ENCODE measurements at places on chromosomes 1 and 21.

DNA sequence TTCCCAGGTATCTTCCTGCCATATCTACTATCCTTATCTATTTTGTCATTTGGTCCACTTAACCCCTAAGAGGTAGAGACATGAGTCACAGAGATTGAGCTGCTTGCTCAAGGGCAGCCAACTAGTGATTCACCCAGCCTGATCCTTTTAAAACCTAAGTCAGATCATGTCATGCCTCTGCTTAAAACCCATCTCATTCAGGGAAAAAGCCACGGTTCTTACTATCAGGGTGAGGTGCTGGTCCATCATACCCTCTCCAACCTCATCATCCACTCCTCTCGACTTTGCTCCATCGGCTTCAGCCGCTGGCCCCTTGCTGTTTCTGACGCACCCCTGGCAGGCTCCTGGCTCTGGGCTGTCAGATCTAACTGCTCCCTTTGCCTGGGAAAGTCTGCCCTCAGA, 14.4 kb upstream of the PPP1R15B start:
- DNase-seq: no peak

DNA sequence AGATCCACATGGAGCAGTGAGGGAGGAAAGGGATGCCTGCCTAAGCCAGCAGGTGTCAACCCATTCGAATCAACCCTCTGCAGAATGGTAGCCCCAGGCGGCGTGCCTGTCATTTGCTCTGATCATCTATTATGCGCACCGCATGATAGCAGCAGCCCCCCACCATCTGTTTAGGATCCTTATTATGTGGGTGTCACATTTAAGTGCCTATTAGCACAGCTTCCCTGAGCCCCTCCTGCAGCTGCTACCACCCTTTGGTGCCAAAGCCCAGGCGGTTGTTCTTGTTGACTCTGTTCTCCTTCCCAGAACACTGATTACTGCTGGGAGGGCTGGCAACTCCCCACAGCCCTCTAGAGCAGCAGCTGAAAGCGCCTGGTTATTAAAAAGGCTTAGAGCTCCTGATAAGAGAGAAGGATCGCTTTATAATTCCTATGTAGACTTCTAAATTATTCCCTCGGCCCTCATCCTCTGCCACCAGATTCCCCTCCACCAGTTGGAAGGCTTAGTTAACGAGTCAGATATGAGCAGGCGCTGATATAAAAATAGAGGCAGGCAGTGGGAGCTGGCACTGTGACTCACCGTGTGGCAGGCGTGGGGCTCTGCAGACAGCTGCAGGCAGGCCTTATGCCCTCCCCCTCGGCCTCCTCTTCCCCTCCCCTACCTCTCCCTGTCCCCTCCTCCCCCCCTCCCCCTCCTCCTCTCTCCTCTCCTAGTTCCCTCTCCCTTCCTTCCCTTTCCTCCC, 23.0 kb downstream of the ACTA1 start:
- no peak for DNase-seq

- no peak for DNase-seq
Observed at GRCh38 chr1:232196042-232196441, 433.9 kb downstream of the SIPA1L2 start.

GRCh38 chr1:196501760-196502428, 106.3 kb downstream of the KCNT2 start:
- no peak for DNase-seq

GRCh38 chr1:72111662-72112061, 170.7 kb downstream of the NEGR1 start:
- no peak for DNase-seq
